ENCODE measurements at places on chromosomes 2 and 18.

DNA sequence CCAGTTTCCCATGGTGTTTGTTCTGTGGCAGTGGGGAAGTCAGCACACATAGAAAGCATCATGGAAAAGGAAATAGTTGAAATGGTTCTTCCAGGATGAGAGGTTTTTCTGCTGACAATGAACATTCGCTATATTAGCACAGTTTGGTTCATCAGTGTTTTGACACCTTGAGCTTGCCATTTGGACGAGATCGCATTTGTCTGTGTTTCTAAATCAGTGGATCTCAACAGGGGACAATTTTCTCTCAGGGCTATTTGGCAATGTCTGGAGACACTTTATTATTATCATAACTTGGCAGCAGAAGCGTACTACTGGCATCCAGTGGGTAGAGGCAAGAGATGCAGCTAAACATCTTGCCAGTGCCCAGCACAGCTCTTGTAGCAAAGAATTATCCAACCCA, 74.6 kb downstream of the CD8B2 start:
- DNase-seq = no peak

DNA sequence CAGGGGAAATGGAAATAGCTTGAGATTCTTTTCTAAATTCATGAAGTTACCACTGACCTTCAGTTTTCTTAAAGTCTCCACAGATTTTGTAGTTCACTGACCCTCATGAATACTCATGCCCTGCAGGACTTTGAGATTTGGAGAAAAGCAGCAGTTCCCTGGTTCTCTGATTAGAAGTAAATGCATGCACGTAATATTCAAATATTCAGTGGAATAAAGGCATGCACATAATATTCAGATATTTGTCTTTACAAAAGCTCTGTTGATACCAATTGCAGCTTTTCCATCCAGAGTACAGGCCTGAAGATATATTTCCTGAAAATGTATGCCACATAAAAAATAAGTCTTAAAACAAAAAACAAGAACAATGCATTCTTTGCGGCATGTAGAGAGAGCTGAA, 219.8 kb downstream of the ADCYAP1 start:
- DNase-seq = no peak

DNA sequence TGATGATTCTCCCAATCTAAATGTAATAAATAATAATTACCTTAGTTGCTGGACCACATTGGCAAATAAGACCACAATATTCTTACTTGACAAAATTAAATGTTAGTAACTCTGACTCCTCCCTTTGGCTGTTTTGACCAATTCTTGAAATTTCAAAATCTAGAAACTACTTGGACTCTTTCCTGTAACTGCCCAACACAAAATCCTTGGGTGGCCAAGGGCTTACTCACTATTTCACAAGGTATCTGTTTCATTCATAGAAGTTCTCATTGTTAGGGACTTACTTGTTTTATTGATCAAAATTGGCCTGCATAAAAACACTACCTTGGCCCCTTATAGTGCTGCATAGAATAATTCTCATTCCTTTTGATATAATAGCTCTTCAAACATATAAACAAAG, 19.4 kb downstream of the CDH20 start:
- no peak for DNase-seq

DNA sequence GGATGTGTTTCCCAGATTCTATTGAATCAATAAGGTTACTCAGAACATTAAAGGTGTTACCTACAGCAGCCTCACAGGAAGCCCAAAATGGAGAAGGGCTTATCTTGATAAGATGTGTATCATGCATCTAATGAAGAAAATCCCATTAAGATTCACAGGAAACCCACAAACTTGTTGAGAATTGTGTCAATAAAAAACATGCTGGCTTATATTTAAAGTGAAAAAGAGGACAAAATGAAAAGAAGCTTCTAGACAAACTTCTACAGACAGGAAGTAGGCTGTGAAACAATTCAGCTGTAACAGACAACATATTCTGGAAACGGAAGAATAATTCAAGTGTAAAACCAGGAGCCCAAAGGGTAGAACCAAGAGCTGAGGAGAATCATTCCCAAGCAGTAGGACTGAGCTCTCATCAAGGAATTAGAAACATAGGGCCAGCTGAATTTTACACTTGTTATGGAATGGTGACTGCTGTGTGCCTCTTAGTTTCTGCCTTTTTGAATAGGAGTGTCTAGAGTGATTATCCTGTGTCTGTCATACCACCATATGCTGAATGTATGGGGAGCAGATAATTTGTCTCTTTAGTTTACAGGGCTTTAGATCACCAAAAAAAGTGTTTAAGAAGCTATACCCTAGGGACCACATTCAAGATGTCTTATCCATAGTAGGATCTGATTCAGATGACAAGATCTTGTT, 9.6 kb downstream of the IMMT start:
- DNase-seq = no peak

DNA sequence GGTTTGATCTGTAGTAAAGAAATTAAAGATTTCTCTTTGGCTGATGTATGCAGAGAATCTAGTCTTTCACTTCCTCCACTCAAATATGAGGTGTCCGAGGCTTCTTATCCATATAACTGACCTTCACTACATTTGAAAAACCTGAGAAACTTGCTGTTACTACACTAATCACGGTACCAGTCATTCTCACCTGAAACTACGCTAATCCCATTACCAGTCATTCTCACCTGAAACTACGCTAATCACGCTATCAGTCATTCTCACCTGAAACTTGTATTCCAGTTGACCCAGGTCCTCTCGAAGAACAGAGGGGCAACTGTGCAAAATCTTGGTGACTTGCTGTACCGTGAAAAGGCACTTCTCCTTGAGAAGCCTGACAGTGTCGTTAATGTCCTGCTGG, 5.1 kb downstream of the MTERF4 start:
- DNase-seq = no peak

DNA sequence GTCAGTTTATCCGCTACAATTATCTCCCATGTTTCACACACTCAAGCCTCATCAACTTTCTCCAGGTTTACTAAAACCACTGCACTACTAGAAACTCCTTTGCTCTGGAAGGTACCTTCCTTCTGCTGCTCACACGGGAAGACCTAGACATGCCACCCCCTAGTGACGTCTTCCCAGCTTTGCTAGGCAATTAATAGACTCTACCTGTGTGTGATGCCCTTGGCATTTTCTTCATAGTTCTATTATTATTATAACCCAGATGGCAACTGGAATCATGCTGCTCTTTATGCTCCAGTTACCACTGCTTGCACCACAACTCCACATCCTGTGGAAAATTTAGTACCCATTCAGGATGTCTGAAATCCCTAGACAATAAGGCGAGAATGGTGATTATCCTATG, 42.4 kb downstream of the CACNB4 start:
- DNase-seq = no peak

GRCh38 chr2:240579071-240579762, 7.3 kb upstream of the CAPN10 start:
- no peak for DNase-seq

DNA sequence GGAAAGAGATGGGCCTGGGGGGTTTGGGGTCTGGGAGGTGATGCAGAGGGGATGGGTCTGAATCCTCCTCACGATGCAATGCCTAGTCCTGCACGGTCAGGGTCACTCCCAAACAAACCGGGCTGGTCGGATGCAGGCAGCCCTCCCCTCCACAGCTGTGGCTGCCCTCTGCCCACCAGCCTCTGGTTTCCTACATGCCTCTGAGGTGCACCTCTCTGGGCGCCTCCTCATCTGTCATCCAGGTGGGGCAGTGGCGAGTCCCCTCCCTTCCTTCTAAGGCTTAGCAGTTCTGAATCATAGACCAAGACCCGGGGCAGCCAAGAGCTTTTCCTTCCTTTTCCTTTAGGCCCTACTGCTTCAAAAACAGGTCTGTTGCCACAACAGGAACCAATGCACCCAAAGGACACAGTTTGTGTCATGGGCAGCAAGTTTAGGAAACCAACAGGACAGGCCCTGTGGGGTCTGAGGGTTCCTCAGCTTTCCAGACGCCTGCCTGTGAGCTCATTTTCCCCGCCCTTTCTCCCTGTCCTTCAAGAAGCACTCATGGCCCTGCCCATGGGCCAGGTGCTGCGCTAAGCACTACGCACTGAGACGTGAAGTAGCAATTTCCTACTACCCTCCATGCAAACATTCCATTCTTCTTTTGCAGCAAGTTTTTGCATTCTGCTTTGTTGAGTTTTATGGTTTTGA, 6.5 kb upstream of the MAL start:
- no peak for DNase-seq

DNA sequence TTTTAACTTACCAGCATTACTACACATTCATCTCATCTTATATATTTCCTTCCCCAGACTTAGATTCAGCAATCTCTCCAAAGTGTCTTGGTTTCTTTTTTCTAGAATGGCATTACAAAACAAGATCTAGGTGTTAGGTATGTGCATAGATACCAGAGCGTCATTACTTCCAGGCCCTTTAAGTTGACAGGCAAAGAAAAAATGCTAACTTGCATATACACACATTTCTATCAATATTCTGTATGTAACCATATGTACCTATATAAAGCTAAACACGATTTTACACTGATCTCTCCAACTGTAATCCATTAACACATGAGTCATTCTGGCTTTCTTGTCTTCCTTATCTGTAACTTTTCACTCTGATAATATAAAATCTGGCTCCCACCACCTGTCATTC, 503.8 kb upstream of the NRXN1 start:
- DNase-seq = no peak

- DNase-seq = no peak
Observed at GRCh38 chr2:37609782-37610181, 61.7 kb downstream of the CDC42EP3 start.

DNA sequence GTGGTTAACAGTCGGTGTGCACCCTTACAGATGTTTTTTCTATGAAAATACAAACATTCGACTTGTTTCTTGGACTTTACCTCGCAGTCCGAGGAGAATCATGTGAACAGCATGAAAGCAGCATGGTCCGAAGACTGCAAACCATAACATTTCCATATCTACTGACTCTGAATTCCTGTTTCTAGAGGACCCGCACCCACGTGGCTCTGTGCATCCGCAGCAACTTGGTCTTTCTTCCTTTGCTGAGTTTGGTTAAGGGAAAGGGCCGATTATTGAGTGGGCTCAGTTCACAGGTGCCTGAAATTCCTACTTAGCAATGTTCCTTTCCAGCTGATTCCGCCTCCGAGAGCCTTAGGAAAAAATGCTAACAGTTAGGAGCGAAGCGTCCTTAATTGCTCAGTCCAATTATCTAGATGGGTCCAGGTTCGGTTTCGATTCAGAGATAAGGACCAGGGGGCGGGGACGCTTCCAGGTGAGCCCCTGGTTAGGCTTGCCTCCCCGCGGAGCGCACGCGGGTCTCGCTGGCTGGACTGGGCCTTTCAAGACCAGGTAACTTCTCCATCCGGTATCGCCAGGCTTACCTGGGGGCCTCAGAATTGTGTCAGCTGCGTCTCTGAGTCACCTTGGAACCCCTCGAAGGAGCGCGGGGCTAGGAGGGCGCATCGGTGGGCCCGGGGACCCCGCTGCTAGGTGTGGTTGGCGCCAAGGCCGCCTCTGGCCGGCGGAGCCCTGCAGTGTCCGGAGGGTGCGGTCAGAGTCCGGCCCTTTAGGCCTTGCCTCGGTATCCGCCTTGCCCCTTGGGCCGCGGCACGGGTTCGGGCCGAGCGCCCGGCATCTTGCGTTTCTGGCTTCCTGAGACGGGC, 1.1 kb upstream of the B3GNT2 start:
- DNase-seq = no peak

DNA sequence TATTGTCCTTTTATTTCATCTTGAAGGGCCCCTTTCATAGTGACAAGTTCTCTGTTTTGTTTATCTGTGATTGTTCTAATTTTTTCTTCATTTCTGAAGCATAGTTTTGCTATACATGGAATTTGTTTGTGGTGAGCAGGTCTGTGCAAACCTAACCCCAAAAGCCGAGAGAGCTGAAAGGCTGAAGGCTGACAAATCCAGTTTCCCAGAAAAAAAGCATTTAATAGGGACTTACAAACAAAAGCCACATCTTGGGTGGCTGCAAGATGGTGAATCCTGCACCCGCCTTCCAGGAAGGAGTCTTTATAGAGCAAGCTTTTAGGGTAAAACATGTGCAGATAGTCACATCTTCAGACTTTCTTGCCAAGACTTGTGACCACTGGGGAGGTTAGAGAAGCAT, 473.4 kb upstream of the TRIB2 start:
- no peak for DNase-seq

DNA sequence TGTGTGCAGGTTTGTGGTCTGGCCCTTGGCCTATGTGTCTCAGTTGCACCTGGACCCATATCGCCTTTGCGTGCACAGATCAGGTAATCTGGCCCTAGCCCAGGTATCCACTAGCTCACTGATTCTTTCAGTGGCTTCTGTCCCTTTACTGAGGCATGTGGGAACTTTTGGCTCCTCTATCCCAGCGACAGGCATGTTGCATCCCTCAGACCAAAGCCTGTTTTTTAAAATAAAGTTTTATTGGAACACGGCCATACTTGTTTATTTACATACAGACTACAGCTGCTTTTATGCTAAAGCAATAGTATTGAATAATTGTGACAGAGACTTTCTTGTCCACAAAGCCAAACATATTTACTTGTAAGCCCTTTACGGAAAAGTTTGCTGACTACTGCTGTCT, 39.9 kb upstream of the UPP2 start:
- no peak for DNase-seq

DNA sequence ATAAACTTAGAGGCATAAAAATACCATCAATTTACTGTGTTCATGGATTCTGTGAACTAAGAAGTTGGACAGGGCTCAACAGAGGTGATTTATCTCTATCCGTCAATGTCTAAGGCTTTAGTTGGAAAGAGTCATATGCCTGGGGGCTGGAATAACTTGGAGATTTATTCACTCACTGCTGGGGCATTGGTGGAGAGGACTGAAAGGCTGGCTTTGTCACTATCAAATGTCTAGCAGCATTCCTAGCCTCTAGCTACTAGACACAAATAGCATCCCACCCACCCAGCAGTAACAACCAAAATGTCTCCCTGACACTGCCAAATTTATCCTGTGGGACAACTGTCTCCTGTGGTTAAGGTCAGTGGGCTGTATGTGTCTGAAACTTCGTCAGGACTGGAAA, 71.0 kb downstream of the EVA1A start:
- DNase-seq = no peak

- DNase-seq = no peak
Observed at GRCh38 chr2:173043897-173044519, 31.6 kb upstream of the MAP3K20 start.

- no peak for DNase-seq
Observed at GRCh38 chr2:130764035-130764820, 8.9 kb downstream of the AMER3 start.

GRCh38 chr2:132811148-132811915, 141.3 kb upstream of the LYPD1 start:
- no peak for DNase-seq

Data from stimulated activated CD8-positive, alpha-beta memory T cell treated with anti-CD3 and anti-CD28 coated beads, Interleukin-4, amount 100 ng/mL, for 48 hours (primary cell).